ENCODE measurements at places on chromosomes 7 and 10.

- no peak for DNase-seq
These were observed 9.8 kb downstream of the PODXL start for GRCh38 chr7:131546583-131547141.

DNA sequence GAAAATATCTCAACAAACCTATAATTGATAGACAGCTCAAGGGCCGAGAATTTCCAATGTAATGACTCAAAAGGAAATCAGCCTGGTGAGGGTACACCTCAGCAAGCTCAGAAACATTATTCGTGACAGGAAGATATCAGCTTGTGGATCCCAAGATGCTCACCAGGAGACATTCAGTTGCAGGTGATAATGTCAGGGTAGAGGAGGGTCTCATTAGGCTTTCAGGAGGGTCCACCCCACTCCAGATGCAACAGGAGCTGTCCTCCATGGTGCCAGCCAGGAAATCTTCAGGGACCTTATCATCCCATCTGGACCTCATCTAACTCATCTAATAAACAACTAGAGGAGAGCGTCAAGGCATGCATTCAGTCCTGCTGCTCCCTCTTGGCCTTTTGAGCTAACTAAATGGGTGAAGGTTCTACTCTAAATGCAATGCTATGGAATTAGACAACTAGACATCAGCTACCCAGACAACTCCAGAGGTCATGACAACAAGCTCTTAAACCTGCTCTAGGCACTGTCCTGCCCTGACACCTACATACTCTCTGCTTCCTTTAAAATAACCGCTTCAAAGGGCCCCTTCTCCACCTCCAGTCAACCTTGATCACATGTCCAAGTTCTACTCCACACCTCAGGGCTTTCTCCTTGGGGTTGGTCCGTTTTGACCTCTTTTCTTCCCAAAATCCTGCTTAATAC is 4.3 kb upstream of the GIMAP5 start:
- no peak for DNase-seq

DNA sequence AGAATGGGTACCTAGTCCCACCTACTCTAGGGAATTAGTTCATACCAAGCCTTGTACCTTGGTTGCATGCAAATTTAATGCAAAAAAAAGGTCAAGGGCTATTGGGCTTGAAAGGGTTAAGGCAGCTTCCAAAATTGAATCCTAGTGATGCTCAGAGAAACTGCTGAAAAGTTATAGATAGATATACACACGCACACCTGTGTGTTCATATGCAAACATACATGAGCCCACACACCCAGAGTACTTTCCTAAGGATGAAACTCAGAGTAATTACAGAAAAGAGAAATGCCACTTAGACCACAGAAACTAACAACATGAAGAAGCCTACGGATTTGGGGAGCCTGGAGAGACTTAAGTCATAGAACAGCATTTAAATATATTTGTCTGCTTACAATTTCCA is 1.5 kb downstream of the SLC25A13 start:
- no peak for DNase-seq

DNA sequence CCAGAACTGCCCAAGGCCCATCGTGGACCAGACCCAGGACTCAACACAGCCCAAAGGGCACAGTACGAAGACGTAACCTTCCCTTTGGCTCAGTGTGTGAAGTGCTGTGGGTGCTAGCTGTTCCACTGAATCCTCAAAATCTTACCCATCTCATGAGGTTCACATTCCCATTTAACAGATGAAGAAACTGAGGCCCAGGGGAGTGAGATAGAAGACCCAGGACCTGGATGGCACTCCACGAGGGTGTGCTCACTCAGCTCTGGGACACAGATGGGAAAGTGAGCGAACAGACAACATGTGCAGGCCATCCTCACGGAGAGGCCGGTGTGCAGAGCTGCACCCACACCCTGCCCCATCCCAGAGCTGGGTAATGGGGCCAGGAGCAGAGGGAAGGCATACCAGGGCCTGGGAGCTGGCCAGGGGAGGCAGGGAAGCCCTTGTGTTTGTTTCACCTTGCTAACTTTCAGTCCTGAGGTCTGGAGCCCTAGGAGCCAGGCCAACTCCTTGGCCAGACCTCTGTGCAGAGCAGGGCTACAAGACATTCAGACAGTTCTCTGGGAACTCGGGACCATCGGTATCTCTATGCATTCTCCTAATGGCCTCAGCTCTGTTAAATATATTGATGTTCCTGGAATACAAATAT is 100.3 kb upstream of the ZMIZ1 start:
- DNase-seq, result no peak

DNA sequence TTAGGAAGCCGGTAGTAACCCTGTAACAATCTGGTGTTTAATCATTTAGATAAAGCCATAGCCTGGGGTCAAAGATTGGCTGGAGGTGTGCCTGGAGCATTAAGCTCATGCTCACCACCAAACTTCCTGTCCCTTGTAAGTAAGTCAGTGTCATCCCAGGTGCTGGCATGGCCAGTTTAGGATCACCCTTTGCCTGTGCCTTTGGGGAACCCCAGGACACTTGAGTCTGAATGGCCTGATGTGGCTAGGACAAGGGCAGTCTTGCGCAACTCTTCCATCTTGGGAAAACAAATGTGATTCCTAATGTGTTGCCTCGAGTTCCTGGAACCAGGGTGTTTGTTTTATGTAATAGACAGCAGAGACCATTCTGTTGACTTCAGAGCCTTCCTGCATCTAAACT is 154.8 kb downstream of the GRK5 start:
- no peak for DNase-seq

DNA sequence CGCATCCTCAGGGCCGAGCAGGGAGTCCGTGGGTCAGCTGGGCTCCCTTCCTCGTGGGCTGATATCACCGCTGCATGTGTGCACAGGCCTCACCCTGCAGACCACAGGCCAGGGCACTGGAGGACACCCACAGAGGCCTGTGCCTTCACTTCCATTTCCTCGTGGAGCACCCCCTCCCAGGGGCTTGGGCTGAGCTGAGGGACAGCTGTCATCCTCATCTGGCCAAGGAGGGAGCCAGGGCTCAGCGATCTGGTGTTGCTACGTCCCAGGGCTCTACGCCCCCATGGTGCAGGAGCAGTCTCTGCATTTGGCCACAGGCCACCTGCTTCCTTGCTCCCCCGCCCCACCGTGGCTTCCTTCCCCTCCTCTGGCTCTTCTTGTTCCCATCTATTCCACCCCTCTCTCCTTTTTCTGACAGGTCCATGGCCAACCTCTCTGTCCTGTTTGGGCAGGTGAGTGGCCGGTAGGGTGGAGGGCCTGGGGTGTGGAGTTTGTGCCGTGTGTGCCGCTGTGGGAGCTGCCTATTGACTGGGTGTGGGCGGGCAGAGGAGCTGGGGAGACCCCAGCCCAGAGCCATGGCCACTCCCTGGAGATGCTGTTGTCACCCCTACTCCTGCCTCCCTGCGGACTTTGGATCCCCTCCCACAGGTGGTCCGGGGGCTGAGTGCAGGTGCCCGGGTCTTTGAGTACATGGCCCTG is 8.3 kb upstream of the ASIC3 start:
- no peak for DNase-seq

- no peak for DNase-seq
These were observed 3.0 kb downstream of the CLRN3 start for GRCh38 chr10:127889605-127890195.
